A549 treated with ZK216348 at 1 μM for 4 hours (cell line): ENCODE measurements at places on chromosomes 4 and X. TPM values are rescaled to one million over a fixed set of nuclear protein-coding genes. Genes with fewer than 3 reads are reported as not detected.

The IGSF1 gene
- 0.23 to 0.47 TPM (median 0.31 TPM) in 5 replicates for total RNA-seq

The TSPYL2 gene
- 10.3 to 14.7 TPM (median 12.5 TPM) in 5 replicates for total RNA-seq

The HTN3 gene
- total RNA-seq, result not detected in 5 replicates

The FRMD7 gene
- not detected in 5 replicates for total RNA-seq

The PDLIM5 gene
- total RNA-seq, result 20.9 to 46.4 TPM (median 41.8 TPM) in 5 replicates

The ZFP92 gene
- total RNA-seq, result 0.46 to 0.77 TPM (median 0.54 TPM) in 5 replicates

The CT45A3 gene
- not detected in 5 replicates for total RNA-seq

The PPP4R3C gene
- total RNA-seq, result not detected in 5 replicates

The BEX1 gene
- not detected in 5 replicates for total RNA-seq
